ENCODE measurements at places on chromosomes 4 and X.
A peak's percentile ranks its signal among the peaks of the same experiment; 100 is the strongest.

GRCh38 chr4:76160355-76160754, 12.2 kb upstream of the NUP54 start:
- peaks cover 12% of the 10 kb centered on the region for H3K36me3 ChIP-seq
- no peak overlapping the region for H3K4me3 ChIP-seq
- no peak for DNase-seq
- H3K27ac ChIP-seq, result no peak overlapping the region

DNA sequence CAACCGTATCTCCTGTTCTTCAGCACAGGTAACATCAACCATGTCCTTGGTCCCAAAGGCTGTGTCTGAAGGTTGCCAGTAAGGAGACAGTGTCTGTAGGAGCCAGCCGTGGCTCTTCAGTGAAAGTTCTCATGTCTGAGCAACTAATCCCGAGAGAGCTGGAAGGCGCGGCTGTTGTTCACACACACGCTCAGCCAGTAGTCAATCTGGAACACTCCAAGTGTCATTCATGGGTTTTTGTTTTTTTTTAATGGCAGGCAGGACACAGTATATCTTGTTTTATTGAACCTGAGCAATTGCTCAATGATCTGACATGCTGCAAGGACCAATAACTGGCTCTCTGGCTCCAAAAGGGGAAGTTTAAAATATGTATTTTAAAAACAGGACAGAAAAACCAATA, 48.4 kb upstream of the MAP3K15 start:
- no peak overlapping the region for H3K4me3 ChIP-seq
- H3K27ac ChIP-seq, result no peak overlapping the region
- no peaks in the 10 kb centered on the region for H3K36me3 ChIP-seq
- no peaks in the 10 kb centered on the region for H3K4me1 ChIP-seq
- H3K27me3 ChIP-seq, result no peaks in the 10 kb centered on the region

DNA sequence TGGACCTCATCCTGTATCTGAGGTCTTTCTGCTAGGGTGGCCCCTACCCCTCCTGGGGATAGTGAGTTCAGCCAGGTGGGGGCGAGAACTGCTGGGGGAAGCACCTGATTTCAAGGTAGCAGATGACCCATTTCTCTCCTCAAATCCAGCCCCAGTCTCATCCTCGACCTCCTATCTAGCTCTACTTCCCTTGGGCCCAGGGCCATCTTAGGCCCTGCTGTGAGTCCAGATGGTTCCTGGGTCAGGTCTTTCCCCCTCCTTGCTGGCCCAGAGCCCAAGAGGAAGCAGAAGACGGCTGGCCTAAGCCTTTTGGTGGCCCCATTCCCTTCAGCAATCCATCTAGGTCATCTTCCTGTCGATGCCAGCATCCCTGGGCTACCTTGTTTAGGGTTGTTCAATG, 3.3 kb downstream of the CDK16 start:
- peaks cover 39% of the 10 kb centered on the region for H3K4me1 ChIP-seq
- no peaks in the 10 kb centered on the region for H3K27me3 ChIP-seq

- H3K27ac ChIP-seq, result no peak overlapping the region
- no peak overlapping the region for H3K4me3 ChIP-seq
- no peaks in the 10 kb centered on the region for H3K36me3 ChIP-seq
- no peaks in the 10 kb centered on the region for H3K27me3 ChIP-seq
- H3K4me1 ChIP-seq, result no peaks in the 10 kb centered on the region
Measured at GRCh38 chr4:146051728-146052391, 113.2 kb upstream of the ZNF827 start.

DNA sequence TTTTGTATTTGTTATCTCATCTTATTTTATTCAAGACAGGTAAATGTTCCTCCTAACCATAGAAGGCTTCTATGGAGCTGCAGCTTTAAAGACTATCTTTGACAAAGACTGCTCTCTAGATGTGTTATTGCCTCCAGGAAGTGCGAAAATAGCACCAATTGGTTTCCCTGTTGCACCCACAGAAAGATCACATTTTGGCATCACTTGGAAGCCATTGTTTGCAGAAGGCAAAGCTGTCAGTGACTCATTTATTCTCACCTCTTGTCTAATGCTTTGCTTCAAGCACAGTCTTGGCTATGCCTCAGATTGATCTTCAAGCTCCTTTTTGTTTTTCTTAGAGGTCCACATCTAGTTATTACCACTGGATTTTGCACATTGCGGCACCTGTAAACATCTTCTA, 150.3 kb downstream of the PCDH7 start:
- no peak overlapping the region for H3K4me3 ChIP-seq
- H3K27ac ChIP-seq, result no peak overlapping the region
- H3K27me3 ChIP-seq, result no peaks in the 10 kb centered on the region
- H3K4me1 ChIP-seq, result no peaks in the 10 kb centered on the region

DNA sequence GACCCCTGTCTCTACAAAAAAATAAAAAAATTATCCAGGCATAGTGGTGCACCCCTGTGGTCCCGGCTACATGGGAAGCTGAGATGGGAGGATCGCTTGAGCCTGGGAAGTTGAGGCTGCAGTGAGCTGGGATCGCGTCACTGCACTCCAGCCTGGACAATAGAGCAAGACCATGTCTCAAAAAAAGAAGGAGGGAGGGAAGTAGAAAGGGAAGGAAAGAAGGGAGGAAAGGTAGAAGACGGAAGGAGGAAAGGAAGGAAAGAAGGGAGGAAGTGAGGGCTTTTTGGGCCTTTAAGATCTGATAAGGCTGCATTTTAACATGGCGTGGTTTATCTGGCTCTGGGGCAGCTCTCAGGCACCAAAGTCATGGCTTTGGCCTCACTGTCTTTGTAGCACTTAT, 10.4 kb downstream of the PDK3 start:
- H3K4me3 ChIP-seq, result no peak overlapping the region
- H3K27ac ChIP-seq, result no peak overlapping the region
- no peaks in the 10 kb centered on the region for H3K4me1 ChIP-seq

DNA sequence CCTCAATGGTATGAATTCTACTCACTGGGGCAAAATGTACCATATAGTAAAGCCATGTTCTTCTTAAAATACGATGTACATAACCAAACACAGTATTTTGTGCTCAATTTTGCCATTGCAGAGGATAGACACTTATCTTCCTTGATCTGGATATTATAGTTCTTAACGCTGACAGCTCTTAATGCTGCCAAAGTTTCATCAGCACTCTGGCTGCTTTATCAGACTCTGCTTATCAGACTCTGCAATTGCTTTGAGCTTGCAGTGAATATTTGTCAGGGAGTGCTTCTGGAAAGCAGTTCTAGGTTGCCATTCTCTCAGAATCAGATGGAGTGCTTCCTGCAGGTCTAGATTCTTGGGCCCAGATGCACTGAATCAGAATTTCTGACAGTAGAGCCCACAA, 863.1 kb downstream of the CCSER1 start:
- no peak for DNase-seq
- no peaks in the 10 kb centered on the region for H3K4me1 ChIP-seq
- no peaks in the 10 kb centered on the region for H3K36me3 ChIP-seq
- no peak overlapping the region for H3K4me3 ChIP-seq
- no peak overlapping the region for H3K27ac ChIP-seq

GRCh38 chr4:6017800-6018199, 431 bp downstream of the C4orf50 start:
- no peaks in the 10 kb centered on the region for H3K36me3 ChIP-seq
- H3K4me3 ChIP-seq, result no peak overlapping the region
- H3K4me1 ChIP-seq, result no peaks in the 10 kb centered on the region
- DNase-seq, result no peak
- H3K27ac ChIP-seq, result no peak overlapping the region
- no peaks in the 10 kb centered on the region for H3K27me3 ChIP-seq

GRCh38 chr4:18197467-18197866, 175.9 kb upstream of the LCORL start:
- no peak overlapping the region for H3K27ac ChIP-seq
- H3K36me3 ChIP-seq, result no peaks in the 10 kb centered on the region
- H3K4me3 ChIP-seq, result no peak overlapping the region
- DNase-seq, result no peak
- no peaks in the 10 kb centered on the region for H3K4me1 ChIP-seq

- no peaks in the 10 kb centered on the region for H3K27me3 ChIP-seq
- peaks cover 3% of the 10 kb centered on the region for H3K4me1 ChIP-seq
- DNase-seq, result no peak
- peaks cover 5% of the 10 kb centered on the region for H3K36me3 ChIP-seq
Measured at GRCh38 chrX:55144697-55145096, 55.9 kb downstream of the PAGE2 start.

- no peaks in the 10 kb centered on the region for H3K27me3 ChIP-seq
- no peaks in the 10 kb centered on the region for H3K36me3 ChIP-seq
- no peak overlapping the region for H3K27ac ChIP-seq
Measured at GRCh38 chr4:55512922-55513571, 33.7 kb downstream of the CLOCK start.

GRCh38 chrX:40201329-40201885, 103.6 kb upstream of the BCOR start:
- H3K36me3 ChIP-seq, result no peaks in the 10 kb centered on the region
- no peaks in the 10 kb centered on the region for H3K27me3 ChIP-seq
- no peak for DNase-seq

DNA sequence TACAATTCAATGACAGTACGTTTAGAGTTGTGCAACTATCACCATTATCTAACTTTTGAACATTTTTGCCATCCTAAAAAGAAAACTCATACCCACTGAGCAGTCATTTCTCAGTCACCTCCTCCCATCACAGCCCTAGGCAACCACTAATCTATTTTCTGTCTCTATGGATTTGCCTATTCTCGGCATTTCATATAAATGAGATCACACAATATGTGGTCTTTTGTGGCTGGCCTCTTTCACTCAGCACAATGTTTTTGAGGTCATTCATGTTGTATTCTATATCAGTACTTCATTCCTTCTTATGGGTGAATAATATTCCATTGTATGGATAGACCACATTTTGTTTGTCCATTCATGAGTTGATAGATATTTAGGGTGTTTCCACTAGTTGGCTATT, 103.0 kb downstream of the PPEF1 start:
- no peak overlapping the region for H3K27ac ChIP-seq
- H3K4me3 ChIP-seq, result no peak overlapping the region
- no peaks in the 10 kb centered on the region for H3K27me3 ChIP-seq
- no peak for DNase-seq
- H3K4me1 ChIP-seq, result no peaks in the 10 kb centered on the region

DNA sequence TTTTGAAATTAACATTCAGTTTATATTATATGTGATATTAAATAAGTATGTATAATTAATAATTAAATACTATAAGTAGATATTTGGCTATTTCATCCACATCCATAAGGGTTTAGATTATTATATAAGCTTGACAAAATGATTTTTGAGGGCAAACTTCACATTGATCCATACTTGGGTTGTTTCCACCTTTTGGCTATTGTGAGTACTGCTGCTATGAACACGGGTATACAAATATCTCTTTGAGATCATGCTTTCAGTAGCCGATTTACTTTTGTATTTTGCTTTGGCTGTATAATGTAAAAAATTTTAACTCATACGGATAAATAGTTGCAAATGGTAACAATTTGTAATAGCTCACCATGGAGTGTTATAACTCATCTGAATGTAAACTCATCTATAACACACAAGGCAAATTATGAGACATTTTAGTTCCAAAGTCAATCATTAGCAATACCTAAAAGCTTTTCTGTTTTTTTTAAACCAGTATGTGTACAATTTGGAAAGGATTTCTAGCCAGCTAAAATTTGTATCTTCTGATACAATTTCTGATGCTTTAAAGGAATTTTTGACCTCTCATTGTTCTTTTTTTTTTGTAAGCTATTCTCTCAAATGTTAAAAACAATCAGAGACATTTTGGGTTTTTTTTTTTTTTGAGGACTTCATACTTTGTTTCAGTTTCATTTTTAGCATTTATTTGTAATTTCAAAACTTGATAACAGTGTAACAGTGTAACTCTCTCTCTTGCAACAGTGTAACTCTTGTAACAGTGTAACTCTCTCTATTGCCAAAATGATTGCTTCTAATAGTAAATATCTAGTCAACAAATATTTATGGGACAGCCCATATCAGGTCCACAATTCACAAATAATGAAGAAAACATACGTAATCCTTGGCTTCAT, 51.8 kb upstream of the ARX start:
- H3K36me3 ChIP-seq, result no peaks in the 10 kb centered on the region
- no peak for DNase-seq
- H3K4me3 ChIP-seq, result no peak overlapping the region
- no peaks in the 10 kb centered on the region for H3K4me1 ChIP-seq
- peak overlapping the region; percentile 25 for H3K27ac ChIP-seq

GRCh38 chr4:40952672-40953071, 202.9 kb downstream of the NSUN7 start:
- H3K4me3 ChIP-seq, result no peak overlapping the region
- H3K4me1 ChIP-seq, result no peaks in the 10 kb centered on the region
- no peaks in the 10 kb centered on the region for H3K36me3 ChIP-seq

DNA sequence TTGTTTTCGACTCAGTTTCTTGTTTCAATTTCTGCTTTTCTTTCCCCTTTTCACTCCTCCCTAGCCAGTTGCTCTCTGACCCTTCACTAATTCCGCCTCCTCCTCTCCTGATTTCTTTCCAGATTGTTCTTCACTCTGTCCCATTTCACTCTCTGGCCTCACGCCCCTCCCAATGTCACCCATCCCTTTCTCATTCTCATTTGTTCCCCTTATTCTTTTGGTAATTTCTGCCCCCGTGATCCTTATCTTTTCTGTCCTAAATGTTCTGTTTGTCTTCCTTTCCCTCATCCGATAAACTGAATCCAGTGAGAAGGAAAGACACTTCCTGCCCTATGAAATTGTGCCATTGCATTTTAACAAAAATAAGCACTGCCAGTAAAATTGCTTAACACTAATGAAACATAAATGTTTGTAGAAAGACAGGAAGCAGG, 94.5 kb upstream of the RASGEF1B start:
- no peak for DNase-seq
- peaks cover 22% of the 10 kb centered on the region for H3K4me1 ChIP-seq
- peak overlapping the region; percentile 94 for H3K27ac ChIP-seq
- H3K27me3 ChIP-seq, result no peaks in the 10 kb centered on the region

- H3K27me3 ChIP-seq, result no peaks in the 10 kb centered on the region
- no peak overlapping the region for H3K4me3 ChIP-seq
- H3K4me1 ChIP-seq, result no peaks in the 10 kb centered on the region
- DNase-seq, result no peak
- no peaks in the 10 kb centered on the region for H3K36me3 ChIP-seq
Measured at GRCh38 chr4:70452946-70453345, 19.1 kb upstream of the MUC7 start.

GRCh38 chr4:22339491-22339890, 176.4 kb downstream of the ADGRA3 start:
- no peaks in the 10 kb centered on the region for H3K4me1 ChIP-seq
- no peaks in the 10 kb centered on the region for H3K27me3 ChIP-seq
- H3K4me3 ChIP-seq, result no peak overlapping the region
- no peak overlapping the region for H3K27ac ChIP-seq

- DNase-seq, result no peak
- no peaks in the 10 kb centered on the region for H3K27me3 ChIP-seq
- H3K4me3 ChIP-seq, result no peak overlapping the region
- H3K27ac ChIP-seq, result peak overlapping the region; percentile 50
Measured at GRCh38 chrX:9745417-9746115, 20.1 kb downstream of the GPR143 start.

All from liver (tissue), 10 donors.